Right renal pelvis (tissue), 4 donors: ENCODE measurements at places on chromosomes 1 and 21. TPM values are rescaled to one million over a fixed set of nuclear protein-coding genes. Genes with fewer than 3 reads are reported as not detected.

PRKACB gene
- 68.5 TPM for polyA plus RNA-seq

DHX9 gene
- polyA plus RNA-seq: 258 TPM

LAMB3 gene
- 1.8 TPM for polyA plus RNA-seq

GNG5 gene
- polyA plus RNA-seq: 199 TPM

CERS2 gene
- 325 TPM for polyA plus RNA-seq

USP16 gene
- 56.7 TPM for polyA plus RNA-seq

LCE1F gene
- not detected for polyA plus RNA-seq

MAN1C1 gene
- 16.6 TPM for polyA plus RNA-seq

LDLRAD1 gene
- polyA plus RNA-seq: not detected

ANGPTL7 gene
- polyA plus RNA-seq: not detected

RPE65 gene
- 0.19 TPM for polyA plus RNA-seq

GPR52 gene
- not detected for polyA plus RNA-seq

DNA sequence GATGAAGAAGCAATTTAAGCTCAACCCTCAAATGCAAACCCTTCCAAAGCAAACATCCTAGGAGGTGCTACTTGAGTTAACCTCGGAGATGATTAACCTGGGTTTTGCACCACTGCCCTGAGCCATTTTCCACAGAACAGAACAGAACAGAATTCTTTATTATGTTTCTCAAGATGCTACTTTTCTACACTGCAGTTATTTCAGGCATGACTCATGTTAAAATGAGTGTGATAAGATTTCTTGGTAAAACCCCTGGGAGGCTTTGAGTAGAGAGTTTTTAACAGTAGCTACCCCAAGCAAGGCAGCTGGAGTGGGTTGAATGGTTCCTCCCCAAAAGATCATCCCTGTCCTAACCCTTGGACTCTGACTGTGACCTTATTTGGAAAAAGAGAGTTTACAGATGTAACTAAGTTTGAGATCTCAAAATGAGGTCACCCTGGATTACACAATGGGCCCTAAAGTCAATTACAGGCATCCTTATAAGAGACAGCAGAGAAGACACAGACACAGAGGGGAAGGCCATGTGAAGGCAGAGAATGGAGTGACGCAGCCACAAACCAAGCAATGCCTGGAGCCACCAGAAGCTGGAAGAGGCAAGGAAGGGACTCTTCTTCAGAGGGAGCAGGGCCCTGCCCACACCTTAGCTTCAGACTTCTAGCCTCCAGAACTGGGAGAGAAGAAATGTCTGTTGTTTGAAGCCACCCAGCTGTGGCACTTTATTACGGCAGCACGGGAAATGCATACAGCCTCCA is 153.4 kb downstream of the ETS2 start:
- DNase-seq: no peak

DNA sequence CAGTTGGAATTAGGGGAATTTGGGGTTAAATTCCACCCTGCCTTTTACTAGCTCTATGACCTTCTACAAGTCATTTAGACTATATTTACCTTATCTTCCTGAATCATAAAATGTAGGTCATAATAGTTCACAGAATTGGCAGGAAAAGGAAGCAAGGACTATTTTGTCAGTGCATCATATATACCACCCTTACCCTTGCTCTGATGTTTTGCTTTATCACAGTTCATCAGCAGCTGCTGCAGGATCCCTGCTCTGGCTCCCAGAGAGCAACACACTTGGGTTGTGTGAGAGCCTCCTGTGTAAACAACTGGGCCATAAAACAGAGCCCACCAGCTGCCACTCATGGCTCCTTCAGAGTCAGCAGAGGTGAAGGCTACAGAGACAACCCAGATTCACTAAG is 631.6 kb upstream of the CAMK1G start:
- no peak for DNase-seq

GRCh38 chr1:60835649-60836048 is 246.7 kb upstream of the NFIA start:
- no peak for DNase-seq

DNA sequence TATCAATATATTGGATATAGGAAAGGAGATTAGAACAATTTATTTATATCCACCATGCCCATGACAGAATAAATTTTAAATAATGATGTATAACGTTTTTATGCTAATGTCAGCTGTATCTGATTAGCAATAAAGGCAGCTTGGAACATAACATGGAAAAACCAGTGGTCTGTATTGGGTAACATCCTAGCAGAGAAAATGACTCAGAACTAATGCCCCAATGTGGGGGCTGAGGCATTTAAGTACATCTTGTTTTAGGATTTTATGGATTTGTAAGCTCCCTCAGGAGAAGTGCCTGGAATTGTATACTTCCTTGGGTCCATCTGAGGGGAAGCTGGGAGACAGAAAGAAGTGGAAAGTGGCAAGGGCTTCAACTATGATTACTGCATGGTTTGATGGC is 82.3 kb downstream of the HMCN1 start:
- no peak for DNase-seq

DNA sequence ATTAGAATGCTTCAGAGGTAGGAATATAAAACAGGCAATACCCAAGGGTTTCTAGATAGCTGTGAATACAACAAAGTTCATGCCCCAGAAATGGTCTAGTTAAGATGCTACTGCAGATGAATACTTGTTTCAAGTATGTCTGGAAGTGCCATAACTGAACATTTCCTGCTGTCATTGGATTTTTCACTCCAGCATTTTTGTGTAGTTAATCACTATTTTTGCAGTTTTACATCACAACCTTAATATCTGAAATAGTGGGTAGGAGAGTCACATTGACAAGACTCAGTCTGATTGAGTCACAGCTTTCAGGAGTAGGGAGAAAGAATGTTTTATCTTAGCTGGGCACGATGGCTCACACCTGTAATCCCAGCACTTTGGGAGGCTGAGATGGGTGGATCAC is 126.4 kb upstream of the C1orf21 start:
- no peak for DNase-seq

GRCh38 chr1:205284420-205285144 is 37.0 kb downstream of the NUAK2 start:
- no peak for DNase-seq

DNA sequence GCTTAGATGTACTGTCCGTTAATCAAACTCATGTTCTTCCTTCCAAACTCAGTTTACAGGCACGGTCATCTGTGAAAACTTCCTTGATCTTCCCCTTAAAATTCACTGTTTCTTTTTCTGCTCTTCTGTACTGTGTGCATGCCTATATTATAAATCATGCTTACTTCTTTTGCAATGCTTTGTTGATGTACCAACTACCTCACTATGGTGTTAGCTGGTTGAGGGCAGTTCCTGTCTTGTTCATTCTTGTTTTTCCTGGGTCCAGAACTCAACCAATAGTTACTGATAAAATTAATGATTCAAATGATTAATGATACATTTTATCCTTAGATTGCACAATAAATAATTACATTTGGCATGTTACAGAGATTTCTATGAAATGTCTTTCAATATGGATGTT is 163.8 kb downstream of the CHRM3 start:
- no peak for DNase-seq

GRCh38 chr1:21508580-21509350 is 458 bp upstream of the ALPL start:
- DNase-seq: peak; percentile 47

DNA sequence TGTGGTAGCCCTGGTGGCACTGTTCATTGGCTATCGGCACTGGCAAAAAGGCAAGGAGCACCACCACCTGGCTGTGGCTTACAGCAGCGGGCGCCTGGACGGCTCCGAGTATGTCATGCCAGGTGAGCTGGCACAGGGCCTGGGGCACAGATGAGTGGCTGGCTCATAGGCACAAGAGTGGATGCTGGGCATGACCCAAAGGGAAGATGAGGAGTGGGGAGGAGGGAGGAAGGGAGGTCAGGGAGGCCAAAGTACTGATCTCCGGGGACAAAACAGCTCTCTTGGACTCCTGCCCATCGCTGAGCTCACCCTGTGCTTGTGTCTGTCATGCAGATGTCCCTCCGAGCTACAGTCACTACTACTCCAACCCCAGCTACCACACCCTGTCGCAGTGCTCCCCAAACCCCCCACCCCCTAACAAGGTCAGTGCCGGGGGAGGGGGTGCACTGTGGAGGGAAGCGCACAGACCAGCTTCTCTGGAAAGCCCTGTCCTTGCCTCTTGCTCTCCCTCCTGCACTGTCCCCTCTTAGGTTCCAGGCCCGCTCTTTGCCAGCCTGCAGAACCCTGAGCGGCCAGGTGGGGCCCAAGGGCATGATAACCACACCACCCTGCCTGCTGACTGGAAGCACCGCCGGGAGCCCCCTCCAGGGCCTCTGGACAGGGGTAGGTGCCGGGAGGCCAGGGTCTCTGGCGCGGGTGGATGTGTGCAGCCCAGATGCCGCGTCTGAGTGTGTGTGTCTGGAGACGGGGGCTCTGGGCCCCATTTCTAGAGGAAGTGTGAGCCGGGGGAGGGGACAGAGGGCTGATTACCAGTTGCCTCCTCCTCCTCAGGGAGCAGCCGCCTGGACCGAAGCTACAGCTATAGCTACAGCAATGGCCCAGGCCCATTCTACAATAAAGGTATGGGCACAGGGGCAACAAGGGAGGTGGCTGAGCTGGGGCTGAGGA is 7.3 kb upstream of the LRRC71 start:
- DNase-seq: no peak

- DNase-seq: no peak
Observed at GRCh38 chr1:29805896-29806160, 569.5 kb downstream of the PTPRU start.

- DNase-seq: no peak
Observed at GRCh38 chr1:237012788-237013383, 8.6 kb upstream of the MT1HL1 start.

GRCh38 chr1:91450260-91450659 is 45.6 kb upstream of the HFM1 start:
- DNase-seq: no peak

- DNase-seq: no peak
Observed at GRCh38 chr1:206979379-206980043, 9.3 kb upstream of the FCAMR start.

DNA sequence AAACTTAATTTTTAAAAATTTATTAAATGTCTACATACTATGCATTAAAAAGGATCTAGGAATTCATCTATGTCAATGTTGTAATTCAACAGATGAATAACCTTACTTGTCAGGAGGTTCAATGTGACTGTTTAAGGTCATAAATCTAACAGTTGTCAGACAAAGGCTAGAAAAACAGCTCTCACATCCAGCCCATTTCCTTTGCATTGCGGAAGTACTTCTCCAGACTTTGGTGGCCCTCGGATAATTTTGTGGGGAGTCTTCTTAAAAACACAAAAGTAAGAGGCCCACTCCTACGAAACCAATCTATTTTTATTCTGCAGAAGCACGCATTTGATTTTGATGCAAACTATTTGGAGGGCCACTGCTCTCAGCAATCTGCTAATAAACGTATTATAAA is 122.6 kb upstream of the CHRM3 start:
- DNase-seq: no peak

GRCh38 chr21:42289926-42290325 is 25.3 kb downstream of the TFF3 start:
- DNase-seq: no peak

GRCh38 chr1:227885648-227886502 is 61.9 kb downstream of the WNT9A start:
- no peak for DNase-seq

DNA sequence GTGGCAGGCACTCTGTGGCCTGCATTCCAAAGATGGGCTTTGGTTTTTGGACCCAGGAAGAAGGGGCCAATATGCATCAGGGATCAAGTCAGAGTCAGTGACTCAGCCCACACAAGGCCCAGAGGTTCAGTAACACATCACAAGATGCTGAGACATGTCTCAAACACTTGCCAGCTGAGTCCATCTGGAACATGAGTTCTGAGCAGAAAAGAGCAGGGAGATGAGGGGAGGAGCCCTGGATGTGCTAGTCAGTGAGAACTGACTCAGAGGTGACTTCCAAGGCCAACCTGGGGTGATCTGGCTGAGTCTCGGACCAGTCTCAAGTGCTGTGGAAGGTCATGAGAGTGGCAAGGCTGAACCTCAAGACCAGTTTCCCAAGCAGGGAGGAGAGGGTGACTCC is 150.1 kb downstream of the CDC7 start:
- DNase-seq: no peak

- DNase-seq: no peak
Observed at GRCh38 chr1:65719391-65719790, 73.3 kb upstream of the PDE4B start.

DNA sequence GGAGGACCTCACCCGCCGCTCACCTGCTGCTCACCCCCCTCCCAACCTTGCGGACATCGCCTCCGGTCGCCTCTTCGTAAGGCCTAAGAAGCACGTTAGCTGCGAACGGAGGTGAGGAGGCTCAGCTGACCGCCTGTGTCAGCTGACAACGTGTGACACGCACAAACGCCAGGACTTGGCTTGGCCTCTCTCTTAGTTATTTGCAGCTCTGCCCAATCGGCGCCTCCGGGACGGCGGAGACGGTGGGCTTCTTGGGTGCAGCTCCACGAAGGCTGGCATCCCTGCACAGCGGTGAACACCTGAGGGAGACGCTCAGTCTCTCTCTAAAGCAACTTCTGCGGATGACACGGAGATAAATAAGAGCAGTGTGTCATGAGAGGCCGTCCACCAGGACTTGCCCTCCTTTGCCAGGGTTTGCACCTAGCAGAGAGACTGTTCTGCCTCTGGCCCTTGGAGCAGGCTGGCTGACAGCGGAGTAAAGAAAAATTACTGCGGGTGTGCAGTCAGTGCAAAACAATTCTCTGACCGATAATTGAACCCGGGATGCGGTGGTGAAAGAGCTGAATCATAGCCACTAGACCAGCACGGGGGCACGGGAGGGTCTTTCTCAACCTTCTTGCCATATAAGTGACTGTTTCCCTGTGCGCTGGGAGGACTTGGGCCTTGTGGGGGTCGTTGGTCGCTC is 318.9 kb downstream of the FAM72C start:
- DNase-seq: no peak

GRCh38 chr1:193700710-193701355 is 514.4 kb upstream of the B3GALT2 start:
- DNase-seq: no peak

- DNase-seq: no peak
Observed at GRCh38 chr21:27799861-27800260, 833.0 kb upstream of the ADAMTS5 start.

DNA sequence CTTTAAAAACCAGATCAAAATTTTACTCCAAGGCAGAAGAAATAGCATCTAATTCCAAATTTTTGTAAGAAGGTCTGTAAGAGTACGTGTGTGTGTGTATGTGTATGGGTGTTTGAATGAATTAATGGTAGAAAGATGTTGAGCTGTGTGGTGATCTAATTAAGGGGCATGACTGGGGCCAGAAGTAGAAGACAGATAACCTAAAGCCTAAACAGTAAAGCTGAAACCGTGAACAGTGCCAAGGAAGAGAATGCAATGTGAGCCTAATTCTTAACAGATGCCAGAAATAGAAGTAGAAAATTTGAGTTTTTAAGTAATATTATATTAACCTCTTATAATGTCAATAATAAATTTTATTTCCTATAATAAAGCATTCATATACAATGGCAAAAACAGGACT is 38.2 kb downstream of the BRINP3 start:
- no peak for DNase-seq

- no peak for DNase-seq
Observed at GRCh38 chr1:246210756-246211155, 296.3 kb downstream of the SMYD3 start.

DNA sequence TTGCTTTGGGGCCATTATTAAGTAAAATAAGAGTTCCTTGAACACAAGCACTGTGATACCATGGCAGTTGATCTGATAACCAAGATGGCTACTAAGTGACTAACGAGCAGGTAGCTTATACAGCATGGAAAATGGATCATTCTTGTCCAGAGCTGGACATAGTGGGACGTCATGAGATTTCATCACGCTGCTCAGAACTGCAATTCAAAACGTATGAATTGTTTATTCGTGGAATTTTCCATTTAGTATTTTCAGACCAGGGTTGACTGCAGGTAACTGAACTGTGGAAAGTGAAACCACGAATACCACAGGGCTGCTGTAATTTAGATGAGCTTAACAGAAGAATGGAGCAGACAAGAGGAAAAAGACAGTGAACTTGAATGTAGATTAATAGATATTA is 38.9 kb downstream of the CCDC18 start:
- no peak for DNase-seq
